Effector CD4-positive, alpha-beta T cell (primary cell): ENCODE measurements at places on chromosomes 4 and X.

GRCh38 chrX:109312757-109313156 lies 169.1 kb downstream of the GUCY2F start:
- no peak for DNase-seq

- DNase-seq = no peak
These were observed 33.5 kb upstream of the DCX start for GRCh38 chrX:111445485-111445884.

DNA sequence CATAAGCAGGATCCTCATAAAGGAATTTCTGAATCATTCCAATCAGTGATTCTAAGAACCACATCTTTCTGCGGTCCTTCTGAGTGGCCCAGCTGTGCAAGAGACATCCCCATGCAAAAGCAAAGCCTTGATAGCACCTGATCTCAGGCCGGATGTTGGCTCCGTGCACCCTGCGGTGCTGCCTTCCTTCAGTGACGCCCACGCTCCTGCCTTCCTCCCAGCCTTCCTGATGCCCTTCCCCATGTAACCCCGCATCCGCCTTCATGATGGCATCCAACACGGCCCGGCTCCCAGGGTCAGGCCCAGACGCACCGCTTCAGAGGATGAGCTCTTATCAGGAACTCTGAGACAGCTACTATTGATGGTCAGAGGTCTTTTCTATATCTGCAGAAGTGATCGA lies 20.4 kb upstream of the CYP4V2 start:
- no peak for DNase-seq

DNA sequence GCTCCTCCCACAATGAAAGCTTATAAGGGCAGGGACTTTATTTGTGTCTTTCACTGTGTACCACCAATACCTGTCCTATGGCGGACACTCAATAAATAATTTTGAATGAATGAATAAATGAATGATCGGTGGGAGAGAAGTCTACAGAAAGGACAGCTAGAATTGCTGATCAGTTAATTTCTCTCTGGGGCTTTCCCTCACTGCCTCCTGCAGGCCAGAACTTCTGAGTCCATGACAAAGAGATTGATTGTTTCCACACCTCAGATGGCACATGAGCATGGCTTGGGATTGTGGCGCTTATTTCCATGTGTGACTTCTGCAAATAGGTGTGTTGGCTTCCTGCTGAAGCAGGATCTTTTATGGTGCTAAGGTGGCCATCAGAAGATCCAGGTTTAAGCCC lies 6.3 kb downstream of the FAM47E start:
- no peak for DNase-seq

DNA sequence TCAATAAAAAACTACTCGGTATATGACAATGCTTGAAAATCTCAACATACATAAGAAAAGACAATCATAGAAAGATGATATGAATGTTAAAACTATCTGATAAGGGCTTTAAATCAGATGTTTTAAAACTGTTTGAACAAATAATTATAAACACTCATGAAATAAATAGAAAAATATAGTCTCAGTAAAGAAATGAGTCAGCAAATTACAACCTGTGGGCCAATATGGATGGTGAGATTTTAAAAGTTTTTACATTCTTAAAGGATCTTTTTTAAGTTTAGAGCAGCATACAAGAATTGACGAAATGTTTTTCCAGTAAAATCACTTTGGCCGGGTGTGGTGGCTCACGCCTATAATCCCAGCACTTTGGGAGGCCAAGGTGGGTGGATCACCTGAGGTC lies 83.1 kb downstream of the TEX11 start:
- no peak for DNase-seq
